NCI-H1048 (cell line): ENCODE measurements at places on chromosomes 7 and 10.

- no peak for DNase-seq
Observed at GRCh38 chr7:20193873-20194272, 23.3 kb downstream of the MACC1 start.

DNA sequence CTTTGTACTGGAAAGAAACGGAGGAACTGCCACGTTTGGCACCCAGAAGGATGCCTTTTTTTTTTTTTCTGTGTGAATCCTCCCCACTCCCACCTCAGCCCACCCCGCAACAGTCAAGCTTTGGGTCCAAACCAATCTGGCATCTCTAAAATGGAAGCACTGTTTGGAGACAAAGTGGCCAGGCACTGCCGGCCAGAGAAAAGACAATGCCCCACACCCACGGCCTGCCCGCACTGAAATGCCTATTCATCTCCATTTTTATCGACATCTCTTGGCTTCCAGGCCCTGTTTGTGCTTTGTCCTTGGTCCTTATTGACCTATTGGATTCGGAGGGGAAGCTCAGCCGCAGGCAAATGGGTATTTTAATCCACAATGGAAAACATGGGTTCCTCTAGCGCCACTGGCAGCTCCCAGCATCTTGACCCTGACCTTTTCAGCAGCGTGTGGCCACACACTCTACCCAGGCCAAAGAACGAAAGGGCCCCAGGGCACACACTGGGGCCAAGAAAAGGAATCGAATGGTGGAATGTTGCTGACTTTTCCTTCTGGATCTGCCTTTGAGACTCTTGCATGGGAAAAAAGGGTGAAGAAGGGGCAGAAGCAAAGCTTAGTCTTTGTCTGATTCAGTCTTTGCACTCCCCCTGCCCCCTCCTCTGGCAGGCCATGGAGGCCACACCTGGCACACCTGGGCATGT, 162.6 kb upstream of the CDCA7L start:
- DNase-seq = no peak

GRCh38 chr7:69691734-69692133, 93.5 kb downstream of the AUTS2 start:
- no peak for DNase-seq

- no peak for DNase-seq
Observed at GRCh38 chr7:105820363-105821066, 55.9 kb downstream of the ATXN7L1 start.

- no peak for DNase-seq
Observed at GRCh38 chr7:106848851-106849442, 16.1 kb upstream of the PIK3CG start.

- DNase-seq = no peak
Observed at GRCh38 chr7:35253710-35254495, at the start of gene TBX20. Gene TBX20, minus strand, starts transcription at chr7:35254100. Its CDS starts 480 bp downstream, at chr7:35253620.

GRCh38 chr7:57653262-57653830, 203.4 kb downstream of the ZNF716 start:
- no peak for DNase-seq

- no peak for DNase-seq
Observed at GRCh38 chr7:141320287-141320686, 230.9 kb upstream of the AGK start.

DNA sequence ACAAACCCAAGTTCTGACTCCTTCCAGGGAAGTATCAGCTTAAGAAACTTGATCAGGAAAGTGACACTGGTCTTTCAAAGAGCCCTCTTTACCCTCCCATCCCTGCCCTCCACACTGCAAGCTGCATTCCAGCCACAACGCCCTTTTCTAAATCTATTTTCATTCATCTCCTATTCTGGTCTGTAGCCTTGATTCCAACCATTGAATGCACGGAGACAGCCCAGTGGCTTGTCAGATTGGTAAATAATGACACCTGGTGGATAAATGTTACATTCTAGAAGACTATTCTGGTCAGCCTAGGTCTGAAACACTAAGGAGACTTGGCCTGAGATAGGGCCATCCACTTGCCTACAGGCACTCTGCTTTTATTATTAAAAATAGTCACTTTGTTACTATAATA, 20.9 kb downstream of the MORN4 start:
- no peak for DNase-seq

DNA sequence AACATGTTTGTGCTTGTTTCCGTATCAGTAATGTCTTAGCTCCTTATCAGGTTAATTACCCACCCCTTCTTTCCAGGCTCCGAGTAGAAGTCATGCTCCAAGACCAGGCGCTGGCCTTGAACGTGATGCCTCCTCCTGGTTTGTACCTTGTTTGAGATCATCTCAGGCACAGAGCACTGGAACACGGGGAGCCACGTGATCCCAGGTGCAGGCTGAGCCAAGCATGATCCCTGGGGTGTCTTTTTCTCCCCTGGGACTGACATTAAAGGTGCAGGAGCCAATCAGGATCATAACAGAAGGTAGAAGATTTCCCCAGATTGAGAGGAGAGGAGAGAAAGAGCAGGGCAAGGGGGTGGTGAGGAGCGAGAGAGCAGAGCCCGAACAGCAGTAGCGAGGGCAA, 626.1 kb upstream of the GALNT17 start:
- no peak for DNase-seq

- no peak for DNase-seq
Observed at GRCh38 chr7:141079219-141079618, 5.4 kb downstream of the TMEM178B start.

GRCh38 chr10:52314822-52315552, 906 bp downstream of the DKK1 start:
- DNase-seq = no peak

DNA sequence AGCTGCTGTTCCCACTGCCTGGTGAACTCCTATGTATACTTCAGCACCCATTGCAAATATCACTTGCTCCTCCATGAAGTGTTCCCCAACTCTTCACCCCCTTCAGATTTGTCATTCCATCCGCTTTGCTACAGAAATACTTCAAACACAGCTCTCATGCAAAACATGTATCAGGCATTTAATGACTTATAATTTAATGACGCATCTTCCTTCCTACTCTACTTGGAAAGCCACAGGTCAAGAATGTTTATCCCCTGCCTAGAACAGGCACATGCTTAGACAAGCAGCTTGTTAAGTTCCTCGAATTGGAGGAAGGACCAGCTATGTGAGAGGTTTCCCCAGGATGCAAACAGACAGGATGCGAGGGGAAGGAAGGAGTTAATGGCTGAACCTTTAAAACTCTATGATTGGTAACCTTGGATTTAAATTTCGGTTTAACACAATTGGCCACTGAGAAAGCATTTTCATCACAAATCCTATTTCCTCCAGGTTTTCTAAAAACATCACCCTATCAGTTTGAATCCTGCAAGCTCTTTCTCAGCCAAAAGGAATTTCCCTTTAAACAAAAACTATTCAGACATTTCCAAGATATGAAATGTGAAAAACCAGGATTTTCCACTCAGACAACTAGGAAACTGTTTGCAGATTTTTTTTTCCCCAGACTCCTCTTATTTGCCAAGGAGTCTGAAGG, 11.5 kb downstream of the CREB3L2 start:
- DNase-seq = no peak

- DNase-seq = no peak
Observed at GRCh38 chr7:157752832-157753291, 416.1 kb downstream of the DNAJB6 start.
